Activated naive CD4-positive, alpha-beta T cell treated with anti-CD3 and anti-CD28 coated beads, Interleukin-2, amount 50 U/mL, for 72 hours (primary cell): ENCODE measurements at places on chromosomes 3 and 15. TPM values are rescaled to one million over a fixed set of nuclear protein-coding genes. Genes with fewer than 3 reads are reported as not detected.

DNA sequence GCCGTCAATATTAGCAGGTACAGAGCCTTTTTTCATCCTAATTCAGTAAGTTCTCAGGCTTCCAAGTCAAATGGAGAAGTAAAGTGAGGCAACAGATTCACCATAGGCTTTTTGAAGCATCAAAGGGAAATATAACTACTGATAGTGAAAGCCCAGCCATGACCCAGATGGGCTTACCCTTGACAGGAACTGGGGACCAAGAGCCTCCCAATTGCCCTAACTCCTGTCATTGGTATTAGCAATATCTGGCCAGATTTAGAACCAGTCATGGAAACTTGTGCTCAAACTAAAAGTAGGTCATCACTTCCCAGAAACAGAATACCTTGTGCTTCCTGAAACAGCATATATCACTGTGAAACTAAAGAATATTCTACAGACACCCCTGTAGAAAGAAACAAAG lies 33.0 kb downstream of the NME9 start:
- peak; percentile 55 for DNase-seq

GRCh38 chr3:171972871-171973348 lies 66.5 kb upstream of the FNDC3B start:
- DNase-seq, result no peak

DNA sequence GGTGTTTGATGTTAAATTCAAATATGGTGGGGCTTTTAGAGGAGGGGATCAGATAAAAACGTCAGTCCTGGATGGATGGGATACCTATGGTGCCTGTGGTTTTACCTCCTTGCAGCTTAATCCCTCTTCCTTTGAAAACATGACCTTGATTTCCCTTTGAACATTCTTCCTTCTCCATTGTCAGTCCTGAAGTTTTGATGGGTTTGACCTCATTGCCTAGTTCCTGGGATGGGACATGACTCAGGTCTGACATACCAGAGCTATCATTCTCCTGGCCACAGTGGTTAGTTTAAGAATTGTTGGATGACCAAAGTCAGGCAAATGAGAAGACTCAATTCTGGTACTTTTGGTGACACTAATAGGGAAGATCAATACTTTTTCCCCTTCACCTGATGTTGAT lies 87.2 kb downstream of the PRICKLE2 start:
- no peak for DNase-seq

DNA sequence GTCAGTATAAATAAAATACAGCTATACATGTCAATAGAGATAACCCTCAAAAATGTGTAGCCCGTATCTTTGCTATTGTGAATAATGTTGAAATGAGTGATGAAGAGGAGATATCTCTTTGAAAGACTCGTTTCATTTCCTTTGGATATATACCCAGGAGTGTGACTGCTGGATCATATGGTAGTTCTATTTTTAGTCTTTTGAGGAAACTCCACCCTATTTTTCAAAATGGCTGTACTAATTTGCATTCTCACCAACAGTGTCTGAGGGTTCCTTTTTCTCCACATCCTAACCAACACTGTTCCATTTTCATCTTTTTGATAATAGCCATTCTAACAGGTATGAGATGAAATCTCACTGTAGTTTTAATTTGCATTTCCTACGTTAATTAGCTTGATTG lies 237.5 kb upstream of the GBE1 start:
- DNase-seq, result no peak

GRCh38 chr15:80494351-80494751 lies 90.2 kb downstream of the ARNT2 start:
- DNase-seq, result no peak

Gene RASL12
- total RNA-seq, result not detected

Gene HRG
- total RNA-seq, result not detected
